ENCODE measurements at places on chromosomes 7 and 10.

DNA sequence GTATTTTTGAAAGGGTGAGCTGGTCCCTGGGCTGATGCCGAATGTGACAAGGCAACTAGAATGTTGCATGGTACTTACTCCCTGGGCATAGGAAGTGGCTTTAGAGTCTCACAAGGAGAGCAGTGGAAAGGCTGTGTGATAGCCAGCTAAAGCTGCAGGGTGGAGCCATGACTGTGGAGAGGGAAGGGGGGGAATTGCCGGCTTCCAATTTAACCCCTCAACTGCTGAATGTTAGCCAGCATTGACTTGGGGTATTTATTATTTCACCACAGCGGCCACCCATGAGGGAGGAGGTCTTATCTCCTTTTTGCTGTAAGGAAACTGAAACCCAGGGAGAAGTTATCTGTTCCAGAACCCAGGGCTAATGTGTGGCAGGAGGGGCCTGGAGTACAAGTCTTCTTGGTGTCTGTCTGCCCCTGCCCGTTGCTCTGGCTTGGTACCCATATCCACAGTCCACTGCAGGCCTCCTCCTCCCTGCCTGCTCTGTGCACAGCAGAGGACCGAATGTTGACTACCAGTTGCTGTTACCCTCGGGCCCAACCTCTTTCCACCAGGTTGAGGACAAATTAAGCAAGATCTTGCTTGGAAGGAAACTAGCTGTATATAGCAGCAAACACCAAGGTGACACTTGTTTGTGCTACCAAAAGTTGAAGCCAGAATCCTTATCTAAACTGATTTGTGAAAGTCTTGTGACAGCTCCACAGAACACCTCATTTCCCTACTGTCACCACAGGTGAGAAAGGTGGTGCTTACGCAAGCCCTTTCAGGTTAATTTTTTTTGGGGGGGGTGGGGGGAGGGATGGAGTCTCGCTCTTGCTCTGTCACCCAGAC, 37.6 kb downstream of the WBP1L start:
- no peak for DNase-seq

DNA sequence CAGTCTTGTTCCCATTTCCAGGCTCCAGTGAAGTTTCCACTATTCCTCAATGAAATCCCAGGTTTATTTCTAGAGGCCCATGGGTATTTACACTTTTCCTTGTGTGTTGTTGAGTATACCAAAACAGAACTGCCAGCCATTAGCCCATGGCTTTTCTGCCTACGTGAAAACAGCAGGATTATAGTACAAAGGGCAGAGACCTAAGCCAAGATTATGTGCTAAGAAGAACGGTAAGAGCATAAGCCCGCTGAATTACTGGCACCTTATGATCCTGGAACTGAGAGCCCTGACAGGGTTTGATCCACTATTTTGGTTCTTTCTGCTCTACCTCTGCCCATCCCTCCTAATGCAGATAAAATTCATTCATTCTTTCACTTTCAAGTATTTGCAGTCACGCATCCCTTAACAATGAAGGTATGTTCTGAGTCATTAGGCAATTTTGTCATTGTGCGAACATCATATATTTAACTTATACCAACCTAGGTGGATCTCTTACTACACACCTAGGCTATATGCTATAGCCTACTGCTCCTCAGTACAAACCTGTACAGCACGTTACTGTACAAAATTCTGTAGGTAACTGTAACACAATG, 16.0 kb downstream of the SEMA3C start:
- no peak for DNase-seq

DNA sequence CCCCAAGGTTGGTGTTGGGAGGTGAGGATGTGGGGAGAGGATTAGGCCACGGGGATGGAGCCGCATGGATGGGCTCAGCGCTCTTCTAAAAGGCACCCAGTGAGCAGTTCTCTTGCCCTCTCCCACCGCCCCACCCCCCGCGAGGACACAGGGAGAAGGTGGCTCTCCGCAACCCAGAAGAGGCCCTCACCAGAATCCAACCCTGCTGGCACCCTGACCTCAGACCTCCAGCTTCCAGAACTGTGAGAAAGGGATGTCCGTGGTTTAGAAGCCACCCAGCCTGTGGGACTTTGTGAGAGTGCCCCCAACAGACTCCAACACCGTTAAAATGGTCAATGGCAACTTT, 242.8 kb upstream of the PPP2R2D start:
- DNase-seq = no peak

DNA sequence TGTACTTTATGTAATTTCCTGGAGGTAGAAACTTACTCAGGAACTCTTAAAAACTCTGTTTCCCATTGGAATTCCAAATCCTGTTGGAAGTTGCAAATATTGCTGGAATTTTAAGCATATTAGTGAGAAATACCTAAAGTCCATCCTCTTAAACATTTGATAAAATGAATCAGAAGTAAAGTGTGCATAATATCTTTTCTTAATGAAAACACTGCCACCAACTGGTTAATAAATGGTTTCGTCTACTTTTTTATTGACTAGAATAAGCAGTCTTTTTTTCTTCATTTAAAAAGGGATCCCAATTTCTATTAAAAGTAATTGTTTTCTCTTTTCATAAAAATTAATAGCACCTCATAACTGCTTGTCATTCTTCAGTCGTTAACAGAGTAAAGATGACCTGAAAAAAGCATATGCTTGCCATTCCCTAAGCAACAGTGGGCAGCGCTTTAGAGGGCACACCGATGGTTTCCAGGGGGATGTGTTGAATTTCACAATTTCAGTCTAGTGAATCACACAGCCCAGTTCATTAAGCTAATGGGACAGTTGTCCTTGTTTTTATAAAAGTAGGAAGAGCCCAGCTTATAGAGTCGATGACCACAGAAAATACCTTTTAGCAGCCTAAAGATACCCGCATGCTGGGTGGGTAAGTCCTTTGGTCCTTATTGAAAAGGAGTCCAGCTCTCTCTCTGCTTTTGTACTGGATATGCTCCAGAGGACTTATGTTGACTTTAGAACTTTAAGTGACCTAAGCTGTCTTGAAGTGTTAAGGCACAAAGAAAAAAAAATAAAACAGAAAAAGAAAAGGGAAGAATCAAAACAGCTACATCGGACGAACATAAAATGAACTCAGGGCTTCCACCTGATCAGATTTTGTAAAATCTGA, 28.5 kb downstream of the NPS start:
- no peak for DNase-seq

DNA sequence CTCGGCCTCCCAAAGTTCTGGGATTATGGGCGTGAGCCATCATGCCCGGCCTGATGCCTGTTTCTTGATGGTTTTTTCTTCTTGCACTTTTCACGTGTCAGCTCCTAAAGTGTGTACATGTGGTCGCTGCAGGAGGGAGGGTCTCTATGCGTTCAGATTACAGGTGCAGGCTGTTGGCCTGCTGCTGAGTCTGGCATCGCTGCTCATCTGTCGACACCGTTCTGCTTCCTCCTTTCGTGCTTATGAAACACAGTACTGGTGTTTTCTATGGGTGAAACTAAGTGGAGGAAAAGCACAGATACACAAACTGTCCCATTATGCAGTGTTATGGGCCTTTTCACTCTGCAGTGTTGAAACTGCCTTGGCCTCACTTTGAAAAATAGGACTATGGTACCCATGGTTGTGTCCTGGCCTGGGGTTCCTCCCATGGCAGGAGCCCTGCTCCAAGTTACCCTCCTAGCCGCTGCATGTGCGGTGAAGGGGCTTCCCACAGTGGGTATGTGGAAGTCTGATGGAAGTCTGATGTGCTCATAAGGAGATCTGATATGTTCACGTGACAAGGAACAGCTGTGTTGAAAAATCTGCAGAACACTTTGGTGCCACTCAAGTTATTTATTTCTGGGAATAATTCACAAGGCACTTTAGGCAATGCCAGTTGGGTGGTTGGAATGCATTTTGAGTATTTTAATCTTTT, 23.5 kb downstream of the OGDH start:
- DNase-seq = no peak
